ENCODE measurements at places on chromosomes 13 and 19.

GRCh38 chr13:40221460-40222201, 444.8 kb downstream of the FOXO1 start:
- DNase-seq, result peak; percentile 3

DNA sequence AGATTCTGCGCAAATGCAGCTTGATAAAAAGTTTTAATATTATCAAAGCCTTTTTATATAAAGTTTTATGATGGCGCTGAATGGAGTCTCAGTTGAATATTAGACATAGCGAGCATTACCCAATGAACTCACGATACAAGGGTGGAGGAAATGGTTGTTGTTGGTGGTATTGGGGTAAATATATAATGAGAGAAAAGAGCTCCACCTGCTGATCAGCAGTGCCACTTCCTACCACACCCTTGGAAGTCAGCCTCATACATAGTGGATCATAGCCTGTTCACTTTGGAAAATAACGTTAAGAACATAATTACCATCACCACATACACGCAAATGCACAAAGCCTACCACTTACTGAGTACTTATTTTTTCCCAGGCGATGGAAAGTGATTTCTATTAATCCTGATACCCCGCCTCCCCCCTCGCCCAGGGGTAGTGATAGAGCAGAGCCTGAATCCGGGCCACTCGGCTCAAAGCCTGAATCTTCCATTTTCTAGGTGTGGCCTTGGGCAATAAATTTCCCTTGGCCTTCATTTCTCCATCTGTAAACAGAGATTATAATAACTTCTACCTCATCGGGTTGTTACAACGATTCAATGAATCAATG, 358.3 kb downstream of the KLF5 start:
- DNase-seq, result peak; percentile 40

- DNase-seq, result no peak
These were observed 314.4 kb upstream of the NBEA start for GRCh38 chr13:34627509-34628208.

- DNase-seq, result no peak
These were observed 518 bp upstream of the PLPP2 start for GRCh38 chr19:291561-292280.

All from HT1080 (cell line).